ENCODE measurements at places on chromosomes 2 and 18.

DNA sequence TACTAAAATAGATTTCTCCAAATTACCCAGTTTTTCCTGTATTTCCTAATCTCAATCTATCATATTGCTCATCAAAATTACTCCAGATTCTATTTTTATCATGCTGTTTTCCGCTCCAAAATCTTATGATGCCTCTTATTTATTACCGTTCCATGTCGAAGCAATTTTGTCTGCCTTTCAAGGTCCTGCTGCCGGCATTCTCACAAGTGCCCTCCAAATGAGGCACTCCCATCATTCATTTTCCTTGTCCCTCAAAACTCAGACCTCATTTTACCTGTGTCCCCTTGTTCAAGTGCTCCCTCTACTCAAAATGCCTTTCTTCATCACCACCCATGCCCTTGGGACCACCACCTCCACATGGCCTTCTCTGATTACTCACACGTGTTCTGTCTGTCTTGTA, 13.1 kb downstream of the NEB start:
- no peak for DNase-seq

GRCh38 chr2:170323743-170324142, 145.8 kb downstream of the MYO3B start:
- no peak for DNase-seq

GRCh38 chr18:61334951-61335683, 1.9 kb downstream of the CDH20 start:
- DNase-seq = no peak

DNA sequence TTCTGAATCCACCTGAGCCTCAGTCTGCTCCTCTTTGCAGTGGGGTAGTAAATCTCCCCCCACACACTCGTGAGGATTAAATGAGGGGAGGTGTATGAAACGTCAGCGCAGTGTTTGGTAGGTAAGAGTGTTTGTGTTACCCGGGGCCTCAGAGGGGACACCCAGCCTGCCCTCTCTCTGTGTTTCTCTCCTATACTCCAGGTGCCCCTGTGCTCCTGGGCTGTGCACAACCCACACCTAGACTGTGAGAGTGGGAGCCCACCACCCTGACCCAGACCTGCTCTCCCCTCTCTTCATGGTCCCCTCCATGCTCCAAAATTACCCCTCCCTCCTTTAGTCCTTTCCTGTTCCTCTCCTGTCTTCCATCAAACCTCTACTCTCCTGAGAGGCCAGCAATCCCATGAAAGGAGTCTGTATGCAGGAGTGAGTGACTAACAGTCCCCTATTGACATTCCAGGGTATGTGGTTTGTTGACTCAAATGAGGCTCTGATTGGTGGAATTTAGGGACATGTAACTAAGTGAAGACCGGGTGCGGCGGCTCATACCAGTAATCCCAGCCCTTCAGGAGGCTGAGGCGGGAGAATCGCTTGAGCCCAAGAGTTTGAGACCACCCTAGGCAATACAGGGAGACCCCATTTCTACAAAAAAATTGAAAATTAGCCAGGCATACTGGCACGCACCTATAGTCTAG, 10.4 kb downstream of the CIB4 start:
- no peak for DNase-seq

GRCh38 chr2:196249860-196250259, 78.5 kb upstream of the STK17B start:
- DNase-seq = no peak

DNA sequence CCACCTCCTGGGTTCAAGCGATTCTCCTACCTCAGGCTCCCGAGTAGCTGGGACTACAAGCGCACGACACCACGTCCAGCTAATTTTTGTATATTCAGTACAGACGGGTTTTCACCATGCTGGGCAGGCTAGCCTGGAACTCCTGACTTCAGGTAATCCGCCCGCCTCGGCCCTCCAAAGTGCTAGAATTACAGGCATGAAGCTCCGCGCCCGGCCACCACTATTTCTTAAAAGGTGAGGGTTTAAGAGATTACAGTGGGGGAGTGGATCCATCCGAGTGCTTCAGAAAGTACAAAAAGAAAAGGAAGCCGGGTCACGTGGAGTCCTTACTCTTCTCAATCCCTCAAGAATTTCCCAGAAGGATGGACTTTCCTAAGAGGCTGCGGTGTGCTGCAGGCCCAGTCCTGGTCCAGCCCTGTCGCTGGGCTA, 146.9 kb downstream of the ANKRD44 start:
- DNase-seq = no peak

- DNase-seq = no peak
Observed at GRCh38 chr2:227150222-227150936, 13.6 kb downstream of the COL4A4 start.

DNA sequence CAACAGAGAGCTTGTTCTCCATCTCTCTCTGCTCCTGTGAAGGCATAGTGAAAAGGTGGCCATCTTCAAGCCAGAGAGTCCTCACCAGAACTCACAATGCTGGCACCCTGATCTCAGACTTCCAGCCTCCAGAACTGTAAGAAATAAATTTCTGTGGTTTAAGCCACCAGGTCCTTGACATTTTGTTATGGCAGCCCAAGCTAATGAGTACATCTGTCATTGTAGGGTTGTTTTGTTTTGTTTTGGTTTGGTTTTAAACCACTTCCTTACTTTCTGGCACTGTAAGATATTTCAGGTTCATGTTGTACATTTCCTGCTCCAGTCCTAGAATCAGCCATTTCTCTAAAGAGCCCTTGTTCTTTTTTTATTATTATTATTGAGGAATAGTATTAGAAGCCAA, 171.2 kb downstream of the CPS1 start:
- no peak for DNase-seq

DNA sequence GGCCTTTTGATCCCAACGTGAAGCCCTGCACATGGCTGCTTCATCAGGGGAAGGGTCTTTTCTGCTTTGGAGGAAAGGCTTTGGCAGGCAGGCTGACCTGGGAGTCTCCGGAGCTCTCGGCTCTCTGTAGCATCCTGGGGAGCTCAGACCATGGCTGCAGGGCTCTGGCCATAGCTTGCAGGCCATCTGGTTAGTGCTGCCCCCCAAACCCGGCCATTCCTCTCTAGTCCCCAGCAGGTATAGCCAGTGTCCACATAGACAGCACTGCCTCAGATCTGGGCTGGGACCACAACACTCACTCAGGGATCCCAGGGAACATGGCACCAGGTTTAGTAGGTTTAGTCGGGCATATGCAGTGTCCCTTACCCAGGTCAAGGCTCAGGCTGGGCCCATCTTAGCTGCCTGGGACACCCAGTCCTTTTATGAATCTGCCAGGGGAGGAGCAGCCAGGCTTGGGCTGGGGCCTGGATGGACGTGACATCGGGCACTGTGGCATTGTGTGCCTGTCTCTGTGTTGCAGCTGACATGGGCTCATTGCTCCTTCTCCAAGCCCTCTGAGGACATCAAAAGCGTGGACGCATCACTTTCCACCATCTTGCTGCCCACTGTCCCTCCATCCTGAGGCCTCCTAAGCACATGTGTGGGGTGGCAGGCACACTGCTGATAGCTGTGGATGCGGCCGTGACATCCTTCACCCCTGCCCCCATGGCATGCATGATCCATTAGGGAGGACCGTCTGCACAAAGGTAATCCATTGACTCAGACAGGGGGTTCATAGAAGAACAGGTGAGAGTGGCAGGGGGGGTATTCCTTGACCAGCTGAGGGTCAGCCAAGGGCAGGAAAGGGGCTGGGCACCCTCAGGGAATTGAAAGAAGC, 19.2 kb upstream of the GPR35 start:
- DNase-seq = no peak

DNA sequence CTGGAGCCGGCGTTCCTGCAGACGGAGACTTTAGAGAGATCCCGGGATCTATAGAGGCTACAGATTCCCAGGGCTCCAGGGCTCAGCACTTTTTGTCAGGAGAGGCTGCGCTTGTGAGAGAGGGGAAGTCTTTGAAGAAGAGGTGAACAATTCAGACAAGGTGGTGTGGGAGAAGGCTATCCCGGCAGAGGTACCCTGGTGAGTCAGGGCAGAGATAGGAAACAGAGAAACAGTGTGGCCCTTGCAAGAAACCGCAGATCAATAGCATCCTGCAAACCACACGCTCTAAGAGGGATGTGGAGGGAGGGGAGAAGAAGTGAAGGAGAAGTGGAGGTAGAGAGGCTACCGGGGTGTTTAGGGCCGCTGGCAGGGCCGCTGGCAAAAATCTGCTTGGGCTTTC, 160.5 kb upstream of the APCDD1 start:
- DNase-seq = no peak

DNA sequence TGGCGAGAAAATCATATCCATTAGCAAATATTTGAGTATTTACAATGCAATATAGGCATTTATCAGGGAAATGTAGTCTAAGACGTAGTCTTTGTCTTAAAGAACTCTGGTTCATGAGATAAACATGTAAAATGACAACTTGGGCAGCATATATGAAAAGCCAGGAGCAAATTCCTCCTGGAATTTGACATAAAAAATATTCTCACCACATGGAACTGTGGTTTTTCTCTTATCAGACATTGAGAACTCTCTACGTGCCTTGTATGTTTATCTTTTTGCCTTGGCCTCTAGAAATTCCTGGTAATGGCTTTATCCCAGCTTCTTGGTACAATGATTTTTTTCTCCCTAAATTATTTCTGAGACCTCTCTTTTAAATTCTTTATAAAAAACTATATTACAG, 2.8 kb downstream of the MAPK4 start:
- no peak for DNase-seq

GRCh38 chr2:37983719-37984118, 58.6 kb downstream of the RMDN2 start:
- no peak for DNase-seq

- DNase-seq = no peak
Observed at GRCh38 chr2:119218478-119219064, 5.1 kb upstream of the STEAP3 start.

- no peak for DNase-seq
Observed at GRCh38 chr2:217929757-217930707, 72.8 kb downstream of the TNS1 start.

DNA sequence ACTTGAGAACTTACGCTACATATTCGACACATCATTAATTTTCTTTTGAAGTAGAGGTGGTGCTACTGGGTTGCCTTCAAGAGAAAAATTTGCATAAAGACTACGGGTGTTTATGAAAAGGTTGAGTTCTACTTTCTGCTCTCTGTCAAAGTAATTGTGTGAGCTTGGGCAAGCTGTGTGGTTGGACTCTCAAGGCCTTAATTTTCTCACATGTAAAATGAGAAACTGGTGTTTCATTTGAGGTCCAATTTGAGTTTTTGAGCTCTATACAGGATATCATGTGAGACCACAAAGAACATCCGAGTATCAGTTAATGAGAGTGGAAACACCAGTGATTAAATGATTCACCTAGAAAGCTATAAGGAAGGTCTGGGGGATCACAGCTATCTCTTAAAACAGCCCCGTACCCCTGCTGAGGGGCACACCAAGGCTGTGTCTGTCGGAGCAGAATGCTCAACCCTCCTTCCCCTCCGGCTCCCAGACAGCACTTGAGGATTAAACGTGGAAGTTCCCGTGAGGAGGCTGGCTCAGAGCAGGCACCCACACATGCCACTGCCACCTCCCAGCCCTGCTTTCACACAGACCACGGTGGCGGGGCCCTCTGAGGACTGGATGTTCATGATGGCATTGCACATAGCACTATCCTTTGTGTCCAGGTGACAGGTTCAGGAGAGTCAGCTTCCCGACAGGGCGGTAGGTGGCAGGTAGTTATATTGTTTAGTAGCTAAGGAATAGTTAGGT, 191.8 kb downstream of the RNF144A start:
- DNase-seq = no peak

DNA sequence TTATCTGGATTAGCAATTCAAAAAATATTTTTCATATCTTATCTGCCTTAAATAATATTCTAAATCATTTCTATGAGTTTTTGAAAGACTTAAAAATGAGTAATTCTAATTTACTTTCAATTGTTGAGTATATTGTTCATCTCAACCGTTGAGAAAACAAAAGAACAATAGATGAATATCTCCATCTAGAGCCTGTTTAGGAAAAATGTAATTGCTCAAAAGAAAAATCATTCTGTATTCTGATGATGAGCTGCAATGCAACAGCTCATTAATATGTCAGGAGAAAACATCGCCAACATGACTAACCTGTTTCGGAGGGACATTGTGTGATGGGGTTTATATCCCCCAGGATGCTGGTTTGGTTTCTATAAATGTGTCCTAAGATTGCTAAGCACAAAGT, 417.6 kb downstream of the SUCLG1 start:
- DNase-seq = no peak

- DNase-seq = no peak
Observed at GRCh38 chr18:60372132-60372531, 443 bp downstream of the MC4R start.

DNA sequence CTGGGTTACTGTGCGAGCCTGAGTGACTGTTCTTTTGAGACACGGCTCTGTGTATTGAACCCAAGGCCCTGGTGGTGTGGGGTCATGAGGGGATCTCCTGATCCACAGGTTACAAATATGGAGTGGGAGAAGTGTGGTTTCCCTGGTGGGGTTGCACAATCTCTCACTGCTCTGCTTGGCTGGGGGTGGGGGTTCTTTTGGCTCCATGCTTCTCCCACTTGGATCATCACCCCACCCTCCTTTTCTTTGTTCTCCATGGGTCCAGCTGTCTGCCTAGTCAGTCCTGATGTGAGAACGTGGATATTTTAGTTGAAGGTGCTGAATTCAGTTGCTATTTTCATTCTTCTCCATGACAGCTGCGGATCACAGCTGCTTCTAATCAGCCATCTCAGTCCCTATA, 37.8 kb downstream of the AGPS start:
- DNase-seq = no peak

DNA sequence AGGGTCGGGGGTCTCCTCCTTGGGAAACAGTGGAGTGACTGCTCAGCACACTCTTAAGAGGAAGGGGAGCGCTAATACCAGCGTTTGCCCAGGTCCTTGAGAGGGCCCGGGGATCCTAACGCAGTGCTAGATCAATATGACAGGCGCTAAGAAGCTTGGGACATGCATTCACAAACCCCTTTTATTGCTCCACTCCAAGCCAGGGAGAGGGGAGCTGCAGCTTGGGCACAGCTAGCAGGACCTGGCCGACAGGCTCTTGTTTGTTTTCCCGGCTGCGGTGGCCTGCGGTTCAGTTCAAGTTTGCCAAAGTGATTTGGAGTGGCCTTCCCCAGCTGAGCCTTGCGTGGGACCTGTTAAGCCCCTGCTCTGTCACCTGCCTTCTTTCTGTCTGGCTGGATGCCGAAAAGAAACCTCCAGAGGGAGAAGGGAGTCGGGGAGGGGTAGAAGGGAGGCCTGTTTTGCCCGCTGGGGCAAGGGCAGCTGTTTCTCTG, 152.1 kb downstream of the GLI2 start:
- DNase-seq = no peak

- DNase-seq = no peak
Observed at GRCh38 chr2:68357605-68358337, 7.3 kb upstream of the PLEK start.

GRCh38 chr2:97764559-97765263, 51.3 kb downstream of the ZAP70 start:
- DNase-seq = no peak

DNA sequence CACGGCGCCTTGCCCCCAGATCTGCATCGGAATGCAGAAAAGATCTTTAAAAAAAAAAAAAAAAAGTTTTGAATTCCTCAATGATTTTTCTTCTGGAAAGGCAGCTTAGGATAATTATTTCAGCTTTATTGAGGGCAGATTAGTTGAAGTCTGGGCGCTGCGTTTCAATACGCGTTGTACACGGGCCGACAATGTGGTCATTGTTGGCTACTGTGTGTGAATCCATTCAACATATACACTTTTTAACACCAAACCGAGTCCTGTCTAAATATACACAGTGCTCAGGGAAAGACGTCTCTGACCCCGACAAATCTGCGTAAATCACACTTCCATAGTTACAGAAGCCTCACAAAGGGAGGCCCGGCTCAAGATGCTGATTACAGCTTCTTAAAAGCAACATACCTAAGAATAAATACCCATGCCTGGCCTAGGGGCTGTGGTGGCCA, 1.4 kb upstream of the SIX3 start:
- DNase-seq = no peak

Measured in stimulated activated CD8-positive, alpha-beta memory T cell treated with anti-CD3 and anti-CD28 coated beads, Interleukin-7, amount 100 ng/mL, for 1 hour (primary cell).